ENCODE measurements at places on chromosomes 12 and 14.

DNA sequence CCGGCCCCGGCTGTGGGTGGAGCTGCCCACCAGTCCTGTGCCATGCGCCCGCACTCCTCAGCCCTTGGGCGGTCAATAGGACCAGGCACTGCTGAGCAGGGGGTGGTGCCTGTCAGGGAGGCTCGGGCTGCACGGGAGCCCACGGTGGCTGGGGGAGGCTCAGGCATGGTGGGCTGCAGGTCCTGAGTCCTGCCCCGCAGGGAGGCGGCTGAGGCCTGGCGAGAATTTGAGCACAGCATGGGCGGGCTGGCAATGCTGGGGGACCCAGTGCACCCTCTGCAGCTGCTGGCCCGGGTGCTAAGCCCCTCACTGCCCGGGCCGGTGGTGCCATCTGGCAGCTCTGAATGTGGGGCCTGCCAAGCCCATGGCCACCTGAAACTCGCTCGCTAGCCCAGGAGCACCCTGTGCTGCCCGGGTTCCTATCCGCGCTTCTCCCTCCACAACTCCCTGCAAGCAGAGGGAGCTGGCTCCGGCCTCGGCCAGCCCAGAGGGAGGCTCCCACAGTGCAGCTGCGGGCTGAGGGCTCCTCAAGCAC is 1371.1 kb downstream of the FSCB start:
- no peak for DNase-seq

GRCh38 chr12:47216150-47216677 is 136.5 kb upstream of the AMIGO2 start:
- DNase-seq: no peak

- DNase-seq: no peak
Observed at GRCh38 chr14:35124127-35124526, 1.8 kb downstream of the PRORP start.

DNA sequence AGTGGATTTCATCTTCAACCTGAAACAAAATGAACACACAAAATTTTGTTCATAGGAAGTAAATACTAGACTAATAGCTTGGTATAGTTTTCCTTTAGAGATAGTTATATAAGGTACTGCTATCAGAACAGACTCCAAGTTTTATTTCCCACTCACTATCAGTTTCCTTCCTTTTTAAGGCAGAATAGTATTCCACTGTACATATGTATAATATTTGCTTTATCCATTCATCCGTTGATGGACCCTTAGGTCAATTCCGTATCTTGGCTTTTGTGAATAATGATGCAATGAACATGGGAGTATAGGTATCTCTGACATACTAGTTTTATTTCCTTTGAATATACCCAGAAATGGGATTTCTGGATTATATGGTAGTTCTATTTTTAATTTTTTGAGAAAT is 3.7 kb downstream of the CCNB1IP1 start:
- no peak for DNase-seq

DNA sequence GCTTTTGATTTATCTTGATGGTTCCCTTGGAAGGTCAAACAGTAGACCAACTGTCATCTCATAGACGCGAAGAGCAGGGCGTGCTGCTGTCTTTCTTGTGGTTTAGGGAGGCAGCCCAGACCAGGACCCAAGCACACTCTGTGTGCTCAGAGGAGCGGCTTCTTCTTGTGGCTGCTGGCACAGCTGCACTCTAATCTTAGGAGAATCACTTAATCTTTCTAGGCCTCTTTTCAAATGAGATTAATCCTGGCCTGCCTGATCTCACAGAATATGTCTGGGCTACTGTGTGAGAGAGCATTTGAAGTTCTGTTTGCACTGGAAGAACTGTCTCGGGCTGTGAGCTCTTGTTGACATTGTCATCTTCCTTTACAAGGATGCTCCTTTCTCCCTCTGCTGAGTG is 60.0 kb upstream of the TRAF3 start:
- no peak for DNase-seq

- peak; percentile 57 for DNase-seq
Observed at GRCh38 chr12:111404362-111405148, 1.2 kb upstream of the SH2B3 start.

DNA sequence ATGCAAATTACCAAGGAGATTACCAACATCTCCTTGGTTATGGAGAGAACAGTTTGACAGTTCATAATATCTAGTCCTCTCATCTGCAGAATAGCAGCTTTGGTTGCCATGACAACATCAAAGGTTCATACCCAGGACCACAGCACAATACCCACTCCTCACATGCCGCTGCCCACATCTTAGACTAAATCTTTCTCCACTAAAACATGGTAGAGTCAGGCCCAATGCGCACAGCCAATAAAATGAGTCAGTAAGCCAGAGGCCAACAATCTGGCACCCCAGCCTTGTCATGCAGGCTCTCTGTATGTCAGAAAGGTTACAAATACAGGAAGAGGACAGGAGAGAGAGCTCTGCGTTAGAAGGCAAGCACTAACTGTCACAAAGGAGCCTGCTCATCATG is 70.6 kb downstream of the KCNK10 start:
- no peak for DNase-seq

- DNase-seq: peak; percentile 57
Observed at GRCh38 chr14:81164167-81164774, 56.5 kb downstream of the GTF2A1 start.

Data from Caco-2 (cell line).